ENCODE measurements at places on chromosomes 2 and 18.

DNA sequence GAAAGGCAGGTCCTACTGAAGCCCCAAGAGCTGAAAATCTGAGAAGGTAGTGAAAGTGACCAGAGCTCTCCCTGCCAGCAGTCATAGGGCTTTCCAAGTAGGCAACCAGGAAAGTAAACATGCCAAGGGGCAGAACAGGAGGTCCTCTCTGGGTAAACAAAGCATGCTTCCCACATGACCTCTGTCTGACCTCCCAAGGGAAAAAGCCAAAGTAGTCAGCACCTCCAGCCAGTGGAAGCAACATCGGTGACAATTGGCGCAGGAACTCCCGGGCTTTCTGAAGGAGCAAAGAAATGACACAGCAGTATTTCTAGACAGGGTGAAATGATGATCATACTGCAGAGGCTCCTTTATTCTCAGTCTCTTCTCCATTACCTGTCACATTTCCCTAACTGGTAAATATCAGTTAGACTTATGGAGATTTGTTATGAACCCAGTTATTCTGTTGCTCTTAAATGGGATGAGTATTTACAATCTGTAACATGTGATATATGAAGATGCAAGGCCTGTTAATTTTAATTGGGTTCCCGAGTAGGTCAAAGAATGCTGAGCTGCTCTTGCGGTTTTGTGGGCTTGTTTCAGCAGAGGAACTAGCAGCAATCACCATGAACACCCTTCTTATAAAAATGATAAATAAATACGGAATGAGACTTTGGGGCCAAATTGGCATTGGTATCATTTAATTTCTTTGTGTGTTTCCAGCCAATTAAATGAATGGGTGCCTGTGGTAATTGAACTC is 321.0 kb downstream of the RND3 start:
- DNase-seq, result no peak

DNA sequence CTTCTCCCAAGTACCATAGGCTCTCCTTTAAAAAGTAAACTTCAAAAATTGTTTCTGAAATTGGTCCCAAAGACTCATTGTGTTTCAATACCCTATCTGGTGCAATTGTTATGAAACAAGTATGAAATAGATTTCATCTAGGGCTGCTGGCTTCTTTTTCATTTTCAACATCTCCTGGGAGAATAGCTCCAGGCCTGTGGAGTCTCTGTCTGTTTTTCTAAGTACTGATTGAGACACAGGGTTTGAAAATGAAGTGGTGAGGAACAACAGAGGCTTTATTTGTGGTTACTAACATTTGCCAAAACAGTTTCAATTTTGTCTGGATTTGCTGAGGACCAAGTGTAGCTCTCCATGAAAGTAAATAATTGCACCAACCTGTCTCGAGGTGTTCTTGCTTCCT is 315.9 kb upstream of the LRATD1 start:
- DNase-seq, result no peak

GRCh38 chr18:62655520-62656219 is 59.7 kb upstream of the PHLPP1 start:
- no peak for DNase-seq

DNA sequence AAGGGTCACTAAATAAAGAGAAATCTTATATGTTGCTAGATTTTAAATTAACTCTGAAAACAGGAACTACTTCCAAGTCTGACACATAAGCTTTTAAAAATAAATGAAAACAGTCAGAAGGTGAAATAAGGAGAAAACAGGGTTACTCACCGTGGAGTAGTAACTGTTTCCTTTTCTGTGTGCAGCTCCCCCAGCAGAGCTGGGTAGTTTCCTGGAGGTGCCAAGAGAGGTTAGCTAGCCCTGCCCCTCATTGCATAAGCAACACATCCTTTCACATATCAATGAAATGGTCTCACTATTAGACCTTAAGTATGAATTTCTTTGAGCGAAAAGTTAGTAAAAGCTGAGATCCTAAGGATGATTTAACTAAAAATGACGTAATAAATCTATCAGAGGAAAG is 54.0 kb upstream of the GPR75 start:
- no peak for DNase-seq

- DNase-seq, result no peak
Measured at GRCh38 chr2:98508709-98509066, 64.0 kb downstream of the INPP4A start.

DNA sequence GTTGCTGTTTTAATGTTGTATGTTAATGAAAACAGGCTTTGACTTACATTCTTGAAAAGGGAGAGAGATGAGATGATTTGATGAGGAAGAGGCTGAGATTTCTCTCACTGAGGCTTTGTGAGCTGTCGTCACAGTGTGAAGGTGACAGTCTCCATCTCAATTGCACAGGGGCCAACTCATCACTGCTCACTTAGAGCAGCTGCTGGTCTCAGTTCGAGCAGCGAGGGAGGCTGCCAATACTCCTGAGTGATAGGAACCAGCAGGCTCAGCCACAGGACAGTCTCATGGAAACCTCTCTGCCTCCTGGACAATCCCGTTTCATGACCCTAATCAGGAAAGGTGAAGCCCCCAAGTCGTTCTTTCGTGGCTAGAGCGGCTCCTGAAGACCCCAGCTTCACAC is 170.7 kb upstream of the SOX11 start:
- no peak for DNase-seq

- DNase-seq, result no peak
Measured at GRCh38 chr18:53441761-53442414, 782.6 kb downstream of the MBD2 start.

GRCh38 chr2:124563426-124563825 is 538.3 kb downstream of the CNTNAP5 start:
- no peak for DNase-seq

DNA sequence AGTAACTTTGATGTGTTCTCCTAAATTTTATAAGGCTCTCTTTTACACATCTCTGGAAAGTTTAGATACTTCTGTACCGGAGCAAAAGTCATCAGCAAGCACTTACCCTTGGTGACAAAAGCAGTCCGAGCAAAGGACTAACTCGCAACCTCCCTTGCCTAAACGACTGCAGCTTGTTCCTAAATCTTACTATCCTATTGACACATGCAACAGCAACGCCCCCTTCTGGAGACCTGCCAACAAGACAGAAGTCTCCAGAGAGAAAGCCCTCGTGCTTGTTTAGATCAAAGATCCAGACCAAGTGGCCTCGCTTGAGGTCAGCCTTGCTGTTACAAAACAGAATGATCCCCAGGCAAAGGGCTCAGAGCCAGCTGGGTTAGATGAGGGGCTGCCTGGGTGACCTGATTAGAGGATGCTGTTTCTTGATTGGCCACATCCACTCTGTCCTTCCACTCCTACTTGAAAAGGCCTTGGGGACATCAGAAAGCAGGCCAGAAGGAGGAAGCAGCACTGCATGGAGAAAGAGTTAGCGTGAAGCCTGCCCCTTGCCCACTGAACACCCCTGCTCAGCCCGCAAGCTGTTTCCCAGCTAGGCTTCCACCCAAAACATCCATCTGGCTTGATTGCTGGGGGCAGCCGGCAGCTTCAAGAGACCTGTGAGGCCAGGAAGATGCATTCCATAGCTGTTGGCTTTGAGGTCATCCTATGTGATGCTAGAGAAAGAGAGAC is 94.3 kb downstream of the HNRNPLL start:
- peak; percentile 52 for DNase-seq

GRCh38 chr2:66101206-66101605 is 333.7 kb upstream of the MEIS1 start:
- DNase-seq, result no peak

GRCh38 chr2:160647967-160648685 is 154.5 kb upstream of the RBMS1 start:
- DNase-seq, result no peak

DNA sequence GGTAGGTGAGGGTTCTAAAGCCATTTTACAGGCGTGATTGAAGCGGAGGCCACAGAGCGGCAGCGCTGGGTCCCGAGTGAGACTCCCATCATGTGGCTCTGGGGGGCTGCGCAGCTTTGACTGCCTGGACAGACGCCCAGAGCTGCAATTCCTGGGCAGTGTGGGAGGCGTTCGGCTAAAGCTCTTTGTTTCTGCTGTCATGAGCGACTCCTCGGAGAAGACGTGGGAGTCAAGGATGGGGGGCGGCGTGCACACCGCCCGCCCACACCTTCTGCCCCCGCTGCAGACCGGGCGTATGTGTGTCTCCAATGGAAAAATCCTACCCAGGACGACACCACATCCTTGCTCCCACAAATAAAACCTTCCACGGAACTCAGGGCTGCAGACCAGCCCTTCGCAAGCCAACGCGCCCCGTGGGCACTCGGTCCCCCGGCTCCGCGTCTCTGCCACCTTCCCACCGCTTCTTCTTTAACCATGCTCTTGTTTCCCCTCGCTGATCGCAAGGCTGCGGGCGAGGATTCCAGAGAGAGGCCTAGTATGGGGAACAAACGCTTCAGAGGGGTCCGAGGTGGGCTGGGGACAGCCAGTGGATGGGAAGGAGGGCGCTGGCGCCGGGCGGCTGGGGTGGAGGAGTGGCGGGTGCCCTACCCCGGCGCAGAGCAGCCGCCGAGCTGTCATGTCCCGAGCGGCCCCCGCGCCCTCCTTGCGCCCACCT is 680 bp upstream of the LBH start:
- no peak for DNase-seq

DNA sequence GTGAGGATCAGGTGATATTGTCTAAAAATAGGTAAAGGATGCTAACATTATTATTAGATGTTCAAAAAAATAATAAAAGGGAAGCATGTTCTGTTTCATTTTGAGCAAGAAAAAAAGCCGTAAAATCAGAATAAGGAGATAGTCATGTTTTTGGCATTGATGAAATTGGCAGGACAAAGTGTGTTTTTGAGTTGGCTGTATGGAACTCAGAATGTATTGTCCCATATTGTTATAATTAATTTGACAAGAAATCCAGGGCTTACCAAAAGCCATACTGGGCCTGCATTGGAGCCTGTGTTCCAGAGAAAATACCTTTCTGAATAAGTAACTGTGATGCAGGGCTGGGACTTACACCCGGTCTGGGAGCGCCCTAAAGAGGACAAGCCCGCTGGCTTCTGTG is 232.0 kb downstream of the AGAP1 start:
- no peak for DNase-seq

DNA sequence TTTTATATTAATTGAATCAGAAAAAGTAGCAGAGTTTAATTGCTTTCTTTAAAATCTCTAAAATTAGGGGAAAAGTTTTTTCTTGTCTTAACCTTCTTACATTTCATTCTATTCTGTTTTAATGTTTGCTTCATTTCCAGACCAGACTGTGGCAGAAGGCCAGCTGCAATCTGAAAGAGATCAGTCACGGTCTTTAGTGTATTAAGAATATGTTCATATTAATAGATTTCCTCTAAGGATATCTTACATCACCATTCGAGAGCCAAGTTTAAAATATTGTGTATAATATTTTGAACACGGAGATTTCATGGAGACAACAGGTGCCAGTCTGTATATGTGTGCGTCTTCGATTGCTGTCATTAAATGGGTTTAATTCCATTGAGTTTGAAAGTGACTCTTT is 230.9 kb upstream of the ZSWIM2 start:
- DNase-seq, result no peak

- no peak for DNase-seq
Measured at GRCh38 chr2:107775211-107775610, 51.5 kb upstream of the RGPD4 start.

DNA sequence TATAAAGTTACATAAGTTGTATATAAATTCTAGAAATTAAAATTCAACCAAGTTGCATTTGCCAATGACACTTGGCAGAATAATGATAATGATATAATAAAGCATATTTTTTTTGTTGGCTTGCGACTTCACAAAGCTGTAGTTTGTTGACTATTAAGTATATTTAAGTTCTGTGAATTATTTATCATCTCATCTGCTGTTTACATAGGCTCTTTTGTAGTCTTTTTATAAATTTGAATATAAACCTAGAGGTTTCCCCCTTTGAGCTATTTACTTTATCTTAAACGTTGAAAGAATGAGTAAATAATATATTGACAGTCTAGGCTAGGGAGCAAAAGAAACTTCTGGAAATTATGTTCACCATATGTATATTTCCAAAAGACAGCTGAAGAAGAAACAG is 32.9 kb downstream of the C18orf63 start:
- no peak for DNase-seq

- DNase-seq, result no peak
Measured at GRCh38 chr2:46915281-46915810, at the start of gene MCFD2. TSS of gene MCFD2 (minus strand) at chr2:46915806. CDS start at chr2:46909171, 6,635 bp downstream.

GRCh38 chr2:228653884-228654283 is 472.4 kb upstream of the SPHKAP start:
- no peak for DNase-seq
